ENCODE measurements at places on chromosomes 3 and 15.

- no peak for DNase-seq
Measured at GRCh38 chr15:89052474-89052873, 35.8 kb upstream of the ABHD2 start.

DNA sequence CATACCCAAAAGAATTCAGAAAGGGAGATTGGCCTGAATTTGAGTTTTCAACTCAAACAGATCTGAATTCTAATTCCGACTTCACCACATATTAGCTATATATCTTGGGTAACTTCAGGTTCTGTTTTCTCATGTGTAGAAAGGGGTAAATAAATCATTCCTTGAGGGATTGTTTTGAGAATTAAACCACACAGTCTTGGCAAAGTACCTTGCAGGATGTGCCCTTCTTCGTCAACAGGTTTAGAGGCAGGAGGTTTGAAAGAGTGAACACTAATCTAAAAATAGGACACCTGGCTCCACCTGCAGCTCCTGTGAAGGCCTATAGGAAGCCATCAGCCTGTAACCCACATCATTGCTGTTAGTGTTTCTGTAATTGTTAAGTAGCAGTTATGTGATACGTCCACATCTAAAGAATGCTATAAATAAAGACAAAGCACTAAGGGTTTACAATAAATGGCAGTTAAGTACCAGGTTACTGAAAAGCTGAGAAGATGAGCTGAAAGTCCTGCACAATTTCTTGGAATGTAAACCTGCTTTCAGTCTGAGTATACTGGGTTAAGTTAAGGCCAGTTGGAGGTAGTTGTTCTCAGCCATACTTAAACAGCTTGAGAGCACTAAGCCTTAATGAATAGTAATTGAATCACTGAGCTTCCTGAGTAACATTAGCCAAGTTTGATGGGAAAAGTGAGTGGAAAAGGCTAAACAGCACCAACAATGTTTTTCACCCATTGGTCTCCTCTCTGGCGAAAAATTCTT, 6.0 kb downstream of the CCDC80 start:
- DNase-seq: no peak

DNA sequence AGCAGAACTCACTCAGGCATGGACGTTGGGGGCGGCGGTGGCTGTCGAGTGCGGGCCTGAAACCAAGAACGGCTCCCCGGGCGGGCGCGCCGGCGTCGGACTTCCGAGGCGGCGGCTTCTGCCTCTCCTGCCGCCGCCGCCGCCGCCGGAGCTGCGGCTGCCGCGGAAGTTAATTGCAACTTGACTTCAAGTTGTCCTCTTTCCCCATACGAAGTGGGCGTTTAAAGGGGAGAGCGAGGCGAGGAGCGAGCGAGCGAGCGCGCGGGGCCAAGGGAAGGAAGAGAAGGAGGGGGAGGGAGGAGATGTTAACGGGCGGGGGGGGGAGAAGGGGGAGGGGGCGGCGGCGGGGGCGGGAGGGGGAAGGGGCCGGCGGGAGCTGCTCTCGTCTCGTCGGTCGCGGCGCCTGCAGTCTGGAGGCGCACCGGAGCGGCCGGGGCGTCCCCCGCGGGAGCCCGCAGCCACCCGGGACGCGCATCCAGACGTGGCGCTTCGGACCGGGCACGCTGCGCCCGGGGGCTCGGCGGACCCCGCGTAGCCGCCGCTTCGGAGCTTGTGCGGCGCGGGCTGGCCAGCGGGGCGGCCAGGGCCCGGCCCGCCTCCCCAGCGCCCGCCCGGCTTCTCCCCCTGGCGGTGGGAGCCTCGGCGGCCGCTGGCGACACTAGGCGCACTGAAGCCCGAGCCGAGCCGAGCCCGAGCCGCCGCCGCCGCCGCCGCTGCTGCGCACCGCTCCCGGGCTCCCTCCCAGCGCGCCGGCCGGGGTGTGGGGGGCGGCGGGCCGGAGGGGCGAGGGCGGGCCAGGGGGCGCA, 19.7 kb upstream of the SATB1 start:
- peak; percentile 75 for DNase-seq

DNA sequence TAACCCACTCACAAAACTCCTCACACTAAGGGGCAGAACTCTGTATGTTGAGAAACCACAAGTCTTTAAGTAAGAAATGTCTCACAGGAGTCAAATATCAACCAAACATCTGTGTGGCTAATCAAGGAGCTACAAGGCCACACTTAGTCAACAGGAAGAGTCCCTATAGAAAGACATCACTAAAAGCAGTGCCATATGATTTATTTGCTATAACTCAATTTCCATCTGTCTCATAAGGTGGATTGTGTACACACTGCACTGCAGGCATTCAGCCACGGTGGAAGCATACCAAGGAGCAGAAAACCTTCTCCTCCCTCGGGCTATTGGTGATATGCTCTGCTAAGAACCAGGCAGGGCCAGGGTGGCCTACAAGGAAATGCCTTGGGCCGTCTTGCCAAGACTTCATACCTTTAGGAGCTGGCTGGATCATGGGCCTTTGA, 197.6 kb upstream of the CFAP20DC start:
- no peak for DNase-seq

- no peak for DNase-seq
Measured at GRCh38 chr15:69647142-69647513, 194.5 kb downstream of the RPLP1 start.

DNA sequence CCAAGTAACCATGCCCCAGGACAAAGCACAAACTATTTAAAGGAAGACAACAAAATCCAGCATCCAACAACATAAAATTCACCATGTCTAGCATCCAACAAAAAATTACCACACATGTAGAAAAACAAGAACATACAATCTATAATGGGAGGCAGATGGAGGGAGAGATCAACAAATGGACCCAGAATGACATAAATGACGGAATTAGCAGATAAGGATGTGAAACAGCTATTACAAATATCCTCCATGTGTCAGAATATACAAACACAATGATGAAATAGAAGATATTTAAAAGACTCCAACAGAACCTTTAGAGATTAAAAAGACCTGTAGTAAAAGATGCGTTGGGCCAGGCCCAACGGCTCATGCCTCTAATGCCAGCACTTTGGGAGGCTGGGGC, 10.8 kb downstream of the LYSMD4 start:
- DNase-seq: no peak

All from activated naive CD8-positive, alpha-beta T cell treated with anti-CD3 and anti-CD28 coated beads, Interleukin-2, amount 50 U/mL, for 24 hours (primary cell).